ENCODE measurements at places on chromosomes 5 and 9. TPM values are rescaled to one million over a fixed set of nuclear protein-coding genes. Genes with fewer than 3 reads are reported as not detected.

Gene STX17
- 24.0 TPM for total RNA-seq

Gene MAP3K1
- total RNA-seq = 33.4 TPM

Gene FOXD4
- 1.6 TPM for total RNA-seq

Gene STKLD1
- 3.0 TPM for total RNA-seq

Gene SMC2
- total RNA-seq = 31.8 TPM

Gene GFRA3
- total RNA-seq = not detected

Gene SREK1IP1
- total RNA-seq = 29.3 TPM

Gene BARX1
- total RNA-seq = not detected

Gene TRAF1
- total RNA-seq = 2.8 TPM

Gene KCNV2
- not detected for total RNA-seq

Gene GLDC
- 26.3 TPM for total RNA-seq

Gene ADAMTSL1
- total RNA-seq = 27.2 TPM

Gene IZUMO3
- total RNA-seq = not detected

Gene CHSY3
- total RNA-seq = 18.9 TPM

Gene RRAGA
- total RNA-seq = 83.7 TPM

Gene PDE8B
- 15.5 TPM for total RNA-seq

Gene PRDM9
- not detected for total RNA-seq

Gene CDC37L1
- total RNA-seq = 33.0 TPM

Gene KIAA0825
- total RNA-seq = 36.9 TPM

Gene RAB3C
- total RNA-seq = 230 TPM

Gene SHISAL2B
- 0.92 TPM for total RNA-seq

Gene TTC23L
- 7.6 TPM for total RNA-seq

Gene PHF24
- total RNA-seq = 45.2 TPM

Gene INSL4
- not detected for total RNA-seq

Gene GTF2H2C
- 74.7 TPM for total RNA-seq

Gene PCA3
- total RNA-seq = 1.4 TPM

Gene MSANTD3
- 74.7 TPM for total RNA-seq

Gene TRIP13
- total RNA-seq = 8.8 TPM

Gene SHOC1
- total RNA-seq = not detected

Gene CDO1
- total RNA-seq = 125 TPM

Gene SLC27A6
- 4.6 TPM for total RNA-seq

Gene CDH10
- 48.2 TPM for total RNA-seq

Gene ADAMTS13
- total RNA-seq = 3.5 TPM

Gene KIF4B
- total RNA-seq = 0.46 TPM

Gene MSX2
- total RNA-seq = 0.69 TPM
